ENCODE measurements at places on chromosomes 12 and 14. TPM values are rescaled to one million over a fixed set of nuclear protein-coding genes. Genes with fewer than 3 reads are reported as not detected.
A peak's percentile ranks its signal among the peaks of the same experiment; 100 is the strongest.

The AVPR1A gene
- total RNA-seq, result not detected

The RD3L gene
- total RNA-seq, result not detected

DNA sequence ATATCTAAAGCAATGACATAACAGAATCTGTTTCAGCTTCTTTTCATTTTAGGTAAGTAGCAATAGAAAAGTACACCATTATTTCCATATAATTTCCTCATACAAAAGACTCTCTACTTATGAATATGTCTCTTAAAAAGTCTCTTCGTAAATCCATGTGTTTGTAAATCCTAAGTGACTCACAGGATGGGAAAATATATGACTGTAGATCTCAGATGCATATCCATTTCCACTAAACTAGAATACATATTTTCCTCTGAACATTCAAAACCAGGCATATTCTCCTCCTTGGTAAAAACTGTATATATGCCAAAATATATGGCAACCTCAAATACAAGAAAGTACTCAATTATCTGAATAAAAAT, 93.6 kb downstream of the TXNDC16 start:
- H3K4me3 ChIP-seq, result no peak overlapping the region
- H3K4me1 ChIP-seq, result peaks cover 13% of the 10 kb centered on the region
- peaks cover 53% of the 10 kb centered on the region for H3K36me3 ChIP-seq
- no peak for DNase-seq
- H3K27me3 ChIP-seq, result no peaks in the 10 kb centered on the region

DNA sequence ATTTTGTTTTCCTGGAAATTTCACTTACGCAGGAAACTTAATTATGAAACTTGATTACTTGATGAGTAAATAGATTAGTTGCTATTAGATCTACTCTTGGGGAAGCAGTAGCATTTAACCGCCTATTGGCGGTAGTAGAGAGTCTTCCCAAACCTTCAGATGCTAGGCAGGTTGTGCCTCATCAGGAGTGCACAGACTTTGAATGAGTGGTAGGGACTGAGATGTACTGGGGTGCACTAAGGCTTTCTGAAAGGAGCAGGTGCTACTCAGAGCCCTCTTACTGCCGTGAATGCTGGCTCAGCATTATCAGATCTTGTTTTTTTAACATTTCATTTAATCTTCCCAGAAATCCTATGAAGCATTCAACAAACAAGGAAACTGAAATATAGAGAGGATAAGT, 7.7 kb downstream of the GATC start:
- H3K4me3 ChIP-seq, result no peak overlapping the region
- DNase-seq, result peak; percentile 46
- no peaks in the 10 kb centered on the region for H3K27me3 ChIP-seq
- no peak overlapping the region for H3K27ac ChIP-seq
- H3K4me1 ChIP-seq, result peaks cover 4% of the 10 kb centered on the region
- H3K36me3 ChIP-seq, result peaks cover 49% of the 10 kb centered on the region

GRCh38 chr14:68420350-68420749, 372.5 kb downstream of the ZFP36L1 start:
- H3K27ac ChIP-seq, result no peak overlapping the region
- H3K4me3 ChIP-seq, result no peak overlapping the region
- peaks cover 20% of the 10 kb centered on the region for H3K4me1 ChIP-seq
- no peaks in the 10 kb centered on the region for H3K27me3 ChIP-seq
- peaks cover under 1% of the 10 kb centered on the region for H3K36me3 ChIP-seq
- no peak for DNase-seq

- H3K27me3 ChIP-seq, result no peaks in the 10 kb centered on the region
- no peak overlapping the region for H3K4me3 ChIP-seq
- H3K27ac ChIP-seq, result no peak overlapping the region
- H3K36me3 ChIP-seq, result no peaks in the 10 kb centered on the region
- DNase-seq, result no peak
- H3K4me1 ChIP-seq, result no peaks in the 10 kb centered on the region
Measured at GRCh38 chr14:47390831-47391504, 284.4 kb downstream of the MDGA2 start.

DNA sequence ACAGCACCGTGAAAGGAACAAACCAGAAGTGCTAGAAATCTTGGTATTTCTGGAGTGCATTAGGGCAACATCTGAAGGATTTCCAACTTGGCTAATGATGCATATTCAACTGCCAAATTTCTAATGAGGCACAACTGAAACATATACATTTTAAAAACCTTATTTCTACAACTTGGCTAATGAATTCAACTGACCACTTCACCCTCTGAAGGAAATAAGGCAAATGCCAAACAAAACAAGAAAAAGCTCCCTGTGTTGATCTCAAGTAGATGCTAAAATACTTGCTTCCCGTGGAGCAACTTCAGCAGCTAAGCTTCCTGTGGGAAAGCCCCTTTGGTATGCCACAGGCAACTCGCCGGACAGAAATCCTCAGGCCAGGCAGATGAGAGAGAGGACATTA, 167.1 kb downstream of the TTC7B start:
- H3K4me1 ChIP-seq, result no peaks in the 10 kb centered on the region
- H3K4me3 ChIP-seq, result no peak overlapping the region
- no peaks in the 10 kb centered on the region for H3K27me3 ChIP-seq
- H3K27ac ChIP-seq, result no peak overlapping the region

DNA sequence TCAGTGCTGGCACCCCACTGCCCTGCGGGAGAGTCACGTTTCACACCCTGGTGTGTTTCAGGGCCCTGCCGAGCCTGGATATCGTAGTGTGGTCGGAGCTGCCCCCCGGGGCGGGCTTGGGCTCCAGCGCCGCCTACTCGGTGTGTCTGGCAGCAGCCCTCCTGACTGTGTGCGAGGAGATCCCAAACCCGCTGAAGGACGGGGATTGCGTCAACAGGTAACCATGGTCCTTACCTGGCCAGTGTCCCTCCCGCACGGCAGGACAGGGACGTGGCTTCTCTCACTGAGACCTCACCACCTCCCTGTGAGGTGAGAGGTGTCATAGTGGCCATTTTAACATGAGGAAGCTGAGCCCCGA, 7.7 kb downstream of the MVK start:
- no peak overlapping the region for H3K4me3 ChIP-seq
- DNase-seq, result no peak
- H3K27ac ChIP-seq, result no peak overlapping the region
- H3K4me1 ChIP-seq, result no peaks in the 10 kb centered on the region
- peaks cover 36% of the 10 kb centered on the region for H3K36me3 ChIP-seq

DNA sequence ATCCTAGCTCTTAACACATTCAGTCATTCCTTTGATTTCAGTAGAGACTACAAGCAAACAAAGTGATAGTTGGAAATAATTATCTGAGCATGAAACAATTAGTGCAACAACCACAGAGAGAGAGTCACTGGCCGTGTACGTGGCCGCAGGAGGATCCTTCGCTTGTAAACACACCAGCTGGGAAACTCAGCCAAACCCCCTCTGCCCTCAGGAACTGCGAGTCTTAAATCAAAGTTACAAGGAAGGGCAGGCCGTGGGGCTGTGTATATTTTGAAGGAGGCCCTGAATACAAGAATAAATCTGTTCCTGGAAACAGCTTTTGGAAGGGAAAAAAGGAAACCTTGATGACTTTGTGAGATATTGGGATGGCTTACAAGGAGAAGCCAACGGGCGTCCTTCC, 164.5 kb downstream of the ANO2 start:
- H3K4me3 ChIP-seq, result no peak overlapping the region
- no peak for DNase-seq
- peaks cover 12% of the 10 kb centered on the region for H3K27me3 ChIP-seq
- H3K36me3 ChIP-seq, result no peaks in the 10 kb centered on the region
- H3K4me1 ChIP-seq, result no peaks in the 10 kb centered on the region

DNA sequence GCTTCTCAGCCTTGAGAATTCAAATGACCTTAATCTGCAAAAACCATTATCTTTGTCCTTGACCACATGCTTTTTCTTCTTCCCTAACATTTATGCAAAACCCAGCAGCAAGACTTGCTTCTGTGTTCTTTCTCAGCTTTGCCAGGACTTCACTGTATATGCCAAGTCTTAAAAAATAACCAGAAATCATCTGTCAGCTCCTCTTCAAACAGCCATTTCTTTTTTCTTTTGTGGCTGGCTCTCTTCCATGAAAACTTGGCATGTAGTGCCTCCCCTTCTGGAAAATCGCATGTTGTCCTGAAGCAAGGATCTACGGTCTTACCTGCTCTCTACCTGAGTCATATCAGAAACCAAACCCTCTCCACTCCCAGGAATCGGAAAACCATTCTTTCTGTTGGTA, 364.9 kb downstream of the RPS29 start:
- no peaks in the 10 kb centered on the region for H3K4me1 ChIP-seq
- no peaks in the 10 kb centered on the region for H3K27me3 ChIP-seq
- no peaks in the 10 kb centered on the region for H3K36me3 ChIP-seq
- no peak overlapping the region for H3K4me3 ChIP-seq

DNA sequence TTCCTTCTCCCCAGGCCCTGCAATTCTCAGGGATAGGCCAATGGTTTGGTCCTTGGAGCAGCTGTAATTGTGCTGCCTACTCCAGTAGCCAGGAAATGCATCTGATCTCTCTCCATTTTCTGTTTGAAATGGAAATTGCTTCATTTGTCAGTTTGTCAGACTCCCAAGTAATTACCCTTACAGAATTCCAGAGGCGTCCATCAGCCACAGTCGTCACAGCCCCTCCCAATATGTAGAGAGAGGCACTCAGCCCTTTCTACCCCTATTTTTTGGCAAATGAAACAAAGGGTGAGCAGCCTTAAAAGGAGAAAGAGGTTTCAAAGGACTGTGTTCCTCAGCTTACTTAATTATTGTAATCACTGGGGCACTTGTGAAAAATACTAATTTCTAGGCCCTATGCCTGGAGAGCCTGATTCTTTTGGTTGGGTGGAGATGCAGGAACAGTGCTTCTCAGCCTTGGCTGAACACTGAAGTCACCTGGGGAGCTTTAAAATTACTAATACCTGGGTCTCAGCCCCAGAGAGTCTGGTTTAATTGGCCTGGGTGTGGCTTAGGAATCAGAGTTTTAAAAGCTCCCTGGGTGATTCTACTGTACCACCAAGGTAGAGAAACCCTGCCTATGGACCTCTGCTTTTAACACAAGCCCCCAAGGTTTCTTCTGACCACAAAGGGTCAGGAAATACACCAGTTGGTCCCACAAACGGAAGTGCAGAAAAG, 190.0 kb downstream of the EMP1 start:
- no peak for DNase-seq
- H3K36me3 ChIP-seq, result no peaks in the 10 kb centered on the region
- peaks cover 10% of the 10 kb centered on the region for H3K27me3 ChIP-seq
- H3K4me1 ChIP-seq, result no peaks in the 10 kb centered on the region
- H3K27ac ChIP-seq, result no peak overlapping the region
- no peak overlapping the region for H3K4me3 ChIP-seq

GRCh38 chr14:101791919-101792572, 30.5 kb downstream of the PPP2R5C start:
- peak overlapping the region; percentile 62 for H3K4me3 ChIP-seq
- H3K4me1 ChIP-seq, result peaks cover 11% of the 10 kb centered on the region
- H3K27ac ChIP-seq, result peak overlapping the region; percentile 83
- H3K27me3 ChIP-seq, result no peaks in the 10 kb centered on the region
- H3K36me3 ChIP-seq, result peaks cover 7% of the 10 kb centered on the region
- DNase-seq, result no peak

- peaks cover 12% of the 10 kb centered on the region for H3K27me3 ChIP-seq
- DNase-seq, result no peak
- no peaks in the 10 kb centered on the region for H3K36me3 ChIP-seq
Measured at GRCh38 chr12:115756271-115756670, 521.2 kb downstream of the MED13L start.

- H3K36me3 ChIP-seq, result peaks cover 16% of the 10 kb centered on the region
- peak overlapping the region; percentile 38 for H3K4me3 ChIP-seq
- peak; percentile 60 for DNase-seq
- peaks cover 4% of the 10 kb centered on the region for H3K27me3 ChIP-seq
Measured at GRCh38 chr14:105067140-105067968, 2.1 kb upstream of the GPR132 start.

- H3K27me3 ChIP-seq, result no peaks in the 10 kb centered on the region
- H3K27ac ChIP-seq, result no peak overlapping the region
- no peak overlapping the region for H3K4me3 ChIP-seq
Measured at GRCh38 chr12:129873111-129873832, 30.6 kb downstream of the TMEM132D start.

All from activated CD8-positive, alpha-beta T cell treated with anti-CD3 and anti-CD28 coated beads, Interleukin-2, amount 10 ng/mL, durations not matched to agents 7 days and 5 days (primary cell).